ENCODE measurements at places on chromosomes 4 and X.

GRCh38 chr4:40000711-40001110 lies 23.0 kb upstream of the PDS5A start:
- no peak for DNase-seq

GRCh38 chr4:7189475-7190277 lies 2.7 kb upstream of the SORCS2 start:
- peak; percentile 11 for DNase-seq

DNA sequence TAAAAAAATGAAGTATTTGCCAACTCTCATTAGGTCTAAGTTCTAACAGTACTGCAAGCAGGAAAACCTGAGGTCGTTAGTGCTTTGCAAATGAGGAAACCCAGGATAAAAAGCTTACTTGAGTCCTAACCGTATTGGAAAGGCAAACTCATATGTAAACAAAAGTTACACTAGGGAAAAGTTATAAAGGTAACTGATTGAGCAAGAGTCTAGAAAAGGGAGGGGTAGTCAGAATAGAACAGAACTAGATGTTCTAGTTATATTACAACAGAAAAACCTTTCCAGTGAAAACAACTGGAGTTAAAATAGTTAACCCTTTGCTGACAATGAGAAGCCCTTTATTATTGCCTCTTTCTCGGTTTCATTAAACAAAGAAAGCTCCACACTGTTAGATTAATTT lies 66.4 kb upstream of the MAOA start:
- no peak for DNase-seq

DNA sequence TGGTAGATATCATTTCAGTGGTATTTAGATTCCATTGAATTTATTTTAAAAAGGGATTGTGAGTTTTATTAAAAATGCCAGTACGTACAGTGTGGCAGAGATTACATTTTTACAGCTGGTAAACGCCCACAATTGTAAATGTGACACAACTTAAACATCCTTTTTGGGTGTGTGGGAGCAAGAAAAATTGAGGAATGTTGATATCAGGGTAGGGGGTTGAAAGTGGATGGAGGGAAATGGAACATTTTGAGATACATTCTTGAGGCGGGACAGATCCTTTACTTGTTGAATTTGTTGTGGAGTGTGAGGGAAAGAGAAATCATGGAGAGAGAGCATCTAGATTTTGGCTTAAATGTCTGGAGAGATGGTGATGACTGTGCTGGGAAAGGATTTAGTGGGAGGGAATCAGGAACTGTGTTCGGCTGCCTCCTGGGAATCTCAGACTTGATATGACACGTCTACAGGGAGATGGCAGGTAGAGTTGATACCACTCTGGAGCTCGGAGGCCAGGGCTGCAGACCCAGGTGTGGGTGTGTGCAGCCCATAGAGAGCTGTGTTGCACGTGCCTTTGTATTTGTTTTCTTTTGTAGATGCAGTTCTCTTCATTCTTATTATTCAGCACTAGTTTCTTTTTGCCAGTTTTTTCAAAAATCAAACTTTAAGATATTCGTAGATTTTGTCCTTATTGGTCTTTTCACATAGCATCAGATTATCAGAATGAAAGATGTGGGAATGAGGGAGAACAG lies 10.8 kb downstream of the TMEM131L start:
- no peak for DNase-seq

DNA sequence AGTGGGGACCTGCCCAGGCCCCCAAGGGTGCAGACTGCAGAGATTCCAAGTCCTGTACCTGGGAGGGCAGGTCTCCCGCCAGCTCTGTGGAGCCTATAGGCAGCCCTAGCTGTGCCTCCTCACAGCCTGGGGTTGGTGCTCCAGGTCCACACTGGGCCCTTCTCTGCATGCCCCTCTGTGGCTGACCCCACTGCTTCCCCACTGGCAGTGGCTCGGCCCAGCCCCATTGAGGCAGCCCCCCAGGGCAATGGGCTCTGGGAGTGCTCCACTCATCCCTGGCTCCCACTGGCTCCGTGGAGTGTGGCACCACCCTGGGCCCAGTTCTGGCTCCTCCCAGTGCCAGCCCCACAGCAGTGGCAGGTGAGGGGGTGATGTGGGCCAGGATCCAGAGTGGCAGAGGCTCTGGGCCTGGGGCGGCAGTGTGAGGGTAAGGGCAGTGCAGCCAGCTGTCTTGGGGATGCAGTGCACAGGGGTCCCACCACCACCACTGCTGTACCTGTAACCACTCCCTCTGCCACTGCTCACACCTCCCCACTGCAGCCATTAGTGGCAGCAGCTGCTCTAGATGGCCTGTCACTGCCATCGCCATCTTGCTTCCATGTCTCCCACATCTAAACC lies 312.2 kb downstream of the GPM6A start:
- no peak for DNase-seq

DNA sequence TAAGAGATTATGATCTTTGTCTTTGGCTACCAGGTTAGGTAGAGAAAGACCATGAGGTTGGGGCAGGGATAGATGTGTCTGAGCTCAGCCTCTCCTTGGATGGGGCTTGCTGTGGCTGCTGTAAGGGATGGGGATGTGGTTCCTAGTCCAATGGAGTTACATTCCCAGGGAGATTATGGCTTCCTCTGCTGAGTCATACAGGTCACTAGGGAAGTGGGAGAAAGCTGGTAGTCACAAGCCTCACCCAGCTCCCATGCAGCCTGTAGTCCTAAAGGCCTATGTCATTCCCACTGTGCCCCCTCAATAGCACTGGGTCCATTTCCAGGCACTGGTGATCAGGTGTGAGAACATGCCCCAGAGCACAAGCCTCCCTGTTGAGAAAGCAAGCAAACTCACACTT lies 70.6 kb upstream of the CENPE start:
- no peak for DNase-seq

All from femur (tissue), 1 donor.